ENCODE measurements at places on chromosomes 4 and X.

- DNase-seq, result no peak
Measured at GRCh38 chr4:119165767-119166166, 30.1 kb downstream of the MYOZ2 start.

DNA sequence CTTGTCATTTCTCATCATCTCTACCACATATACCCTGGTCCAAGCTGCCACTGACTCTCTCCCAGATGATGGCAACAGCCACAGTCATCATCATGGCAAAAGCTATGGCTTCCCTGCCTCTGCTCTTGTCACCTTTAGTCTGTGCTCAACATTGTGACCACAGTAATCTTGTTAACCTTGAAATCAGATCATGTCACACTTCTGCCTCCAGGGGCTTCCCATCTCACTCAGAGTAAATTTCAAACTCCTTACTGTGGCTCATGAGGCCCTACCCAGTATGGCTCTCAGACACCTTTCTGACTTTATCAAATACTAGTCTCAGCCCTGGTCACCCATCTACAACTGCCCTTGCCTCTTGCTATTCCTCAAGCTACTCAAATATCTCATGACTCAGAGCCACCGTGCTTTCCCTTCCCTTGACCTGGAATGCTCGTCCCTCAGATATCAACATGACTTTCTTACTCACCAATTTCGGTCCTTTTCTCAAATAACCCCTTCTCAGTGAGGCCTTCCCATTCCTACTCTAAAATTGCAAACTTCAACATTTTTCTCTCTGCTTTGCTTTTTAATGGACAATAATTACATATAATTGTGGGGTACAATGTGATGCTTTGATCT, 41.1 kb upstream of the STIM2 start:
- DNase-seq, result no peak

DNA sequence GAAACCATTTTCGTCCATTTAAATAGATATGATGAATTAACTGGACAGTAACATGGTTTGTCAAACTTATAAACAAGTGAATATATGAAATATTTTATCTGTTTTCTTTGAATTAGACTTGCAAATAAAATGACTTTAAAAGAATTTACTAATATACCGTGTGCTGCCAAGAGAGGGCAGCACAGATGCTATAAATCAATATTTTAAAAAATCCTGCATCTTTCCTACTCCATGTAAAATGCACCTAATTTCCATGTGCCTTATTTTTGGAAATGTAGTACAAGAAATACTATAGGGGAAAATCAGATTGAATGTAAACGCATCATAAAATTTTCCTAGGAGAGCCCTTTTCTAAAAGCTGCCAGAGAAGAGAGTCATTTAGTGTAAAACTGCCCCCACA, 62.2 kb downstream of the PRKX start:
- no peak for DNase-seq

GRCh38 chrX:74509989-74510388, 88.7 kb downstream of the SLC16A2 start:
- no peak for DNase-seq

DNA sequence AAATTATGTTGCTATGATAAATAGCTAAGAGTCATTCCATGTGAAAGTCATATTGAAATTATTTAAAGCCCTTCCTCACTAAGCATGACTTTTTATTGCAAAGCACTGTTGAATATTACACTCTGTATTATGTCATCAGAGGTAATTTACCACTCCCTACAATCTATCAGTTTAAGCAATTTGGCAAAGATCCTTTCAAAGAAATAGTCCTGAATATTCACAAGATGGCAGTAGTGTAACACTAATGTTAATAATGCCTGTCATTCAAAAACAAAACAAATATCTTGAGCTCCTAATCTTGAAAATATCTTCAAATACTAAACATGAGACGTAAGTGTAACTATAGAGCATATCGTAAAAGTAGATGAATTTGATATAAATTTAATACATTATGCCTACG, 208.6 kb upstream of the TECRL start:
- no peak for DNase-seq

DNA sequence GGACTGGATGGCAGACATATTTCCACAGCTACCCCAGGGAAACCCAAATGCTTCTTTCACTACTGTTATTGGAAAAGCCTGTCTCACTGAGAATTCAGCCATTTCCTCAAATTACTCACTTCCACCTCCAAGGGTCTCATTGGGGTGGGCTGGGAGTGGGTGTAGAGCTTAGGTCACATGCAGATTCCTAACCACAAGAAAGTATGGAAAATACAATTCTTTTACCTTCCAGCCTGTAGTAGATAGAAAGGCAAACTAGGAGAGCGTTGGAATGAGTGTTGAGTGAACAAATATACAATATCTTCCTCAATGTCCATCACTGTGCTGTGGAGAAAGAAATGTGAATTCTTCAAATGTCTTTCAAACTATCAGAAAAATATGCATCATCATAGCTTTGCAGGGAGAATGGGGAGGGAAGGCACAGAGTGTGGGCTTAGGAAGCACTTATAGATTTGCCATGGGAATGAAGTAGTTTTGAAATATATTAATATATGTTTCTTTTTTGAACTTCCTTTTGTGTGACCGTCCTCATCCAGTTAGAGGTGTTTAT, 245.3 kb upstream of the JADE1 start:
- DNase-seq, result no peak

GRCh38 chr4:8702020-8702495, 109.5 kb downstream of the CPZ start:
- no peak for DNase-seq

Data from stimulated activated CD8-positive, alpha-beta memory T cell treated with anti-CD3 and anti-CD28 coated beads, Interleukin-7, amount 100 ng/mL, for 24 hours (primary cell).